IPS DF 19.7 (cell line): ENCODE measurements at places on chromosomes 3 and 15.
A peak's percentile ranks its signal among the peaks of the same experiment; 100 is the strongest.

- no peak for DNase-seq
These were observed 28.8 kb downstream of the TMED3 start for GRCh38 chr15:79339588-79340314.

DNA sequence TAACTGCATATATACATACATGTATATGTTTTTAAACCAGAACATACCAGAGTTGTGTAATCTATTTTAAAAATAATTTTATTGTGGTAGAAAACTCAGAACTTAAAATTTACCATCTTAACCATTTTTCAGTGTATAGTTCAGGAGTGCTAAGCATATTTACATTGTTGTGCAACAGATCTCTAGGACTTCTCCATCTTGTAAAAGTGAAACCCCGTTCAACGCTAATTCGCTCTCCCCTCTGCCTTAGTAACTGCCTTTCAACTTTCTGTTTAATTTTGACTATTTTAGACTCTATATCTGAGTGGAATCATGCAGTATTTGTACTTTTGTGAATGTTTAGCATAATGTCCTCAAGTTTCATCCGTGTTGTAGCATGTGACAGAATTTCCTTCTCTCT is 51.8 kb upstream of the SSR3 start:
- DNase-seq = no peak

GRCh38 chr3:19945969-19946831 is 697 bp upstream of the RAB5A start:
- no peak for DNase-seq

DNA sequence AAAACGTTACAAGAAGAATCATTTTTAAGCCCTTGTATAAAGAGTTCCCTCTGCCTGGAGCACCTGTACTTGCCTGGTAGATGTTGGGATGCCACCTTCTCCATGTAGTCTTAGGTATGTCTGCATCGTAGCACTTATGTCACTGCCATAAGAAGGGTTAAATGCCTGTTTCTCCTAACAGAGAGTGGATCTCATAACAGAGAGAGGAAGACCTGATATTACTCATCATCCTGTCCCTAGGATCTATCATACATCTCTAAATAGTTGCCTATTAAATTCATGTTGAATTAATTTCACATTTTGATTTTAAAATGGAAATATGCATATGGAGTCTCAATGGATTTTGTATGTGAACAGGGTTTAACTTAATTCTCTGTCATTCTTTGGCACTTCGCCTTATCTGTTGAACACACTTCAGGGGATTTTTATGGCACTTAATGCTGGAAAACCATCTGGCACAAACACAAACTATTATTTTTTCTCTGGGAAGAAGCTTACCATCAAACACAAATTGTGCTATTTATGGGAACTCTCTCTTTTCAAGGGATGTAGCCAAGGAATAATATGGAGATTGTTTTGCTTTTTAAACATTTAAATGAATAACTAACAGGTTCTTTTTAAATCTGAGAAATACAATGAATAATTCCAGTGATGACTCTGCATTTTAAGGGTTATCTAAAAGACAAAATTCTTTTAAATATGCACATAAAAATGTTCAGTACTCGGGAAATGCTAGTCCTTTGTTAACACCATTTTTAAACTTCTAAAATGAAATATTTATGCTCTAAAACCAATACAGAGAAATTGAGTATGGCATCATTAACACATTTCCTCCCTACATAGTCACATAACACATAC is 230.7 kb downstream of the ZNF385D start:
- DNase-seq = no peak

GRCh38 chr3:132228923-132229322 is 88.3 kb upstream of the ACP3 start:
- no peak for DNase-seq

DNA sequence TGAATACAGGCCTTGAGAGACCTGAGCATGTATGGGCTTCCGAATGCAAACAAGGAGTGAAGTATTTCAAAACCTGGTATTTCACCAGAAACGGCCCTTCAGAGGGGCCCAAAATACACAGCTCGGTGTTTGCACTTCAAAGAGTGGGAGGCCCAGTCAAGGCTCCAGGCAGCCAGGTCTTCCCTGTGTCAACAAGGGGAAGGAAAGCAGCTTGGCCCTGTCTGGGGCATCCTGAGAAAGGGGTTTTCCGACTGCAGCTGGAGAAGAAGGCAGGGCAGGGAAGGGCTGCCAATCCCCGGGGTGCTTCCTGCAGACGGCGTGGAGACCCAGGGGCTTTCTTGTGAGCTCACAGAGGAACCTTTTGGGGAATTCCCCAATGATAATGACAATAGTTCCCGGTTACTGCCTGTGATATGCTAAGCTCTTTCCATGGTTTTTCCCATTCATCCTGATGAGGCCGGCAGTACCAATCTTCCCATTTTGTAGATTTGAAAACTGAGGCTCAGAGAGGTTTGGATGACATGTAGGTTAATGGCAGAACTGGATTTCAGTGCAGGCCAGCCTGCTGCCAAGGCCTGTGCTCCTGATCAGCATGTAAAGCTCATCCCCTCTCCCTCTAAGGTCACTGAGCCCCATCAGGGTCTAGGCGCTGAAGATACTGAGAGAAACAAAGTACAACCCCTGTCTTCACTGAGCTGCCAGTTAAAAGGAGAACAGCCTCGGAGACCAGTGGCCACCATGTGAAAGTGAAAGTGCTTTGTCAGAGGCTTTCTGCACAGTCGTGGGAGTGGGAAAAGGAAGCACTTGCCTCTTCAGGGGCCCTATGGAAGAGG is 43.0 kb upstream of the TLE3 start:
- DNase-seq = peak; percentile 52

DNA sequence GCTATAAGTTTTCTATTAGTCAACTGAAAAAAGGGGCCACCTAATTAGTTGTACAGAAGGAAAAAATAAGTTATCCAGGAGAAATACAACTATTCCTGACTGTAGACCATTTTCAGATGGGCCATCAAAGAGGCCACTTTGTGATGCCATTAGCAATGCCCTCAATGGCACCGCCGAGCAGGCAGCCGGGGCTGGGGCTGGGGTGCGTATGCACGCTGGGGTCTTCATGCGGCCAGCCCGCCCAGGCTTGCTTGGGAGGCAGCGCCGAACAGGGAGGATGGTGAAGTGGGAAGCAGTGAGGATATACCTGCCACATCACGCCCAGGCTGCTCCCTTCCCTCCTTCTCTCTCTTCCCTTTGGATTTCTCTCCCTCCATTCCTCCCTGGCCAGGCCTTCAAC is 128.4 kb downstream of the XXYLT1 start:
- no peak for DNase-seq

- no peak for DNase-seq
These were observed 285.0 kb upstream of the ADAMTS9 start for GRCh38 chr3:64972793-64973192.

GRCh38 chr15:61083081-61083787 is 145.9 kb downstream of the RORA start:
- DNase-seq = no peak

DNA sequence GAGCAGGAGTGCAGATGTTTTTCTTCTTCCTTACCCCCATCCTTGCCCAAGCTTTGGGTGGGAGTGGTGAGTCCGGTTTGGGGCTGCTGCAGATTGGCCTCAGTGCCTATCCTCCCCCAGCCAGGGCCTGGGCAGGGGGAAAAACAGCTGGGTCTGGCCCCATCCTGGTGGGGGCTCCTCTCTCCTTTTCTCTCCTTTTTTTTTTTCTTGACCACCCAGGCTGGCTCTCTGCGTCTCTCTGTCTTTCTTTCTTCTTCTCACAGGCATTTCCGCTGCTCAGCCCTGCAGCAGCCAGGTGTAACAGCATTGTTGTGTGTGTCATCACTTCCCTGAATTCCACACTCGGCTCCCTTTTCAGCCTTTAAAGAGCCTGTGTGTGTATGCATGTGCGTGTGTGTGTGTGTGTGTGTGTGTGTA is 2.0 kb downstream of the FOXL2NB start:
- no peak for DNase-seq

DNA sequence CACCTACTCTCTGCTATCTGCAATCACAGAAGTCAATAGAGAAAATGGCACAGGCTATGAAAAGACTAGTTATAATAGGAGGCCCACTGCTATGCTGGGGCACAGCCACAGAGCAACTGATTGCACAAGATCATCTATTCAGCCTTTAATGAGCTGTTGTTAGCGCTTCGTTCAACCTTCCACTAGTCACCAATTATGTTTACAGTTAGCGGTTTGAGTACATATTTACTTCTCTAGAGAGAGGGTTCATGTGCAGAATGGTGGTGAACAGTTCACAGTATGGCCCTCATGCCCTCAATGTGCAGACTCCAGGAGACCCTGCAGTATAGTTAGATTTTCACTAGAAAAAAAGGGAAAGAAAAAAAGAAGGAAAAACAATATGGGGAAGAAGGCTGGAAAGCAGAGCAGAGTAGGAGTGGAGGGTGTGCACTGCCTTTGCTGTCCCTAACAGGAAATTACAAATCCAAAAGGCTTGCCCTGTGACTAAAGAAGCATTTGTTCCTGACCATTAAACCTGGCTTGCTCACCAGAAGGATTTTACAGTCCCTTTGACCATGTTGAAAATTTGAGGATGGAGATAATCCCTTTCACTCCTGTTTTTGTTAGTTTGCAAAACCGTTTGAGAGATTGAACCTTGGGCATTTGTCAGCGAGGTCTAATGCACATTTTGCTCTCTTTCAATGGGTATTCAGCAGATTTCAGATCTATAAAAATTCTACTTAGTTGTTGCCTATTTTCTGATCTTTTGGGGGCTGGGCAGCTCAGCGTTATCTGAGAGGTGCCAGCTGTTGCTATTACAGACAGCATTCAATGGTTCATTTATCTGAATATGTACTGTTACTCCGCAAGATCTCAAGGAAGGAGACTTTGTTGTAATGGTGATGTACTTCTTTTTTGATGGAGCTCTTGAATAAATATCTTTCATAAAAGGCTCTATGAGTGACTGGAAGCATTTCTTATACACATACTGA is 296.1 kb downstream of the LSAMP start:
- no peak for DNase-seq

- no peak for DNase-seq
These were observed 52.6 kb downstream of the TM4SF18 start for GRCh38 chr3:149280671-149281349.

- DNase-seq = no peak
These were observed 2.7 kb downstream of the CHDH start for GRCh38 chr3:53843195-53844177.

GRCh38 chr15:71648095-71648494 is 162.3 kb upstream of the NR2E3 start:
- no peak for DNase-seq
